MM.1S (cell line): ENCODE measurements at places on chromosomes 7 and 10.

GRCh38 chr7:12323415-12323814 is 80.2 kb downstream of the VWDE start:
- no peak overlapping the region for H3K4me3 ChIP-seq
- no peaks in the 10 kb centered on the region for H3K27me3 ChIP-seq
- H3K4me1 ChIP-seq: no peaks in the 10 kb centered on the region
- H3K36me3 ChIP-seq: no peaks in the 10 kb centered on the region

- no peak overlapping the region for H3K27ac ChIP-seq
- no peaks in the 10 kb centered on the region for H3K4me1 ChIP-seq
- no peaks in the 10 kb centered on the region for H3K36me3 ChIP-seq
- no peak for DNase-seq
- no peak overlapping the region for H3K4me3 ChIP-seq
Measured at GRCh38 chr10:75569506-75569905, 138.1 kb downstream of the LRMDA start.

DNA sequence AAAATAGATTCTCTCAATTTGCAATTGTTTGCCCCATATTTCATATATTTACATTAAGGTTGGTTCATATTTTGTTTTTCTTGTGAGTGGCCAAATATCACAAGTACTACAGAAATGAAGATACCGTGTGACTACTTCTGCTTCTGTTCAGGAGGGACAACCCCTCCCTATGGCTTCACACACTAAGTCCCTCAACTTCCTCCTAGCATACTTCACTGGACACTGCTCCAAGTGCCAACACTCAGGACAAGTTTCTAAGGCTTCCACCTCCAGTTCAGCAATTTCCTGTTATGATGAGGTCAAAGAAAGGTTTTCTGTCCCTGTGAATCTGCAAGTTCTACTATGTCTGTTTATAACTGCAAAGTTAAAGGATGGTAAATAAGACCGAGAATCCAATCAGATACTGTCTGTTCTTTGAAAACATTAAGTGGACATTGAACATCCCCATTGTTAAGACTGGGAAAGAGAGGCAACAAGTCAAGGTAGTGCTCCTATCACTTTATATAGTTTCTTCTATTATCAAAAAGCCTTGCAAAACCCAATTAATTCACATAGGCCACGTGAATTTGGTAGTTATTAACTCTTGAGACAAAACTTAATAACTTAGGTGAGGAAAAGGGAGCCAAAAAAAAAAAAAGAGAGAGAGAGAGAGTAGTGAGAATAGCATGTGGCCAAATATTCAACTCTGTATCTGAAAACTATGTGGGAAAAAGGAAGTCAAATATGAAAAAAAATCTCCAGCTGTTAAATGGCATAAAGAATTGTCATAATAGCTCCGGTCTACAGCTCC is 81.3 kb upstream of the DKK1 start:
- peak overlapping the region; percentile 53 for H3K4me3 ChIP-seq
- no peaks in the 10 kb centered on the region for H3K27me3 ChIP-seq
- no peaks in the 10 kb centered on the region for H3K36me3 ChIP-seq
- no peak for DNase-seq
- peak overlapping the region; percentile 46; the same call in 1 of the 2 replicates for H3K27ac ChIP-seq

DNA sequence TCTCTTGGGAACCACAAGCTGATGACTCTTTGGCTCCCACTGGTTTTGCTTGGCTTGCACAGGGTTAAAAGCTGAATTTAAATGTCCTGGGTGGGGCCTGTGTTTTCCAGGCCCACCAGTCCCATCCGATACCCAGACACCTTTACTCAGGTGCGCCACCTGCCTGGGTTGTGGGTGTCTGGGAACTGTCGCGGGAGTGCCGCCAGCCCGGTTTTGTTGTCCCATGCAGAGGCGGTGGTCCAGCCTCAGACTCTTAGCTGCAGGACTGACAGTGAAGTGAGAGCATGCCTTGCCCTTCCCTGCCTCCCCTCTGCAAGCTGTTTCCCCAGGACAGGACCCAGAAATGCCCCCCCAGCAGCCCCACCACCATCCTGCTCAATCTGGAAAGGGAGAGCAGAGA is 255.6 kb upstream of the ZNF32 start:
- H3K4me3 ChIP-seq: no peak overlapping the region
- no peak for DNase-seq
- no peaks in the 10 kb centered on the region for H3K36me3 ChIP-seq
- no peaks in the 10 kb centered on the region for H3K27me3 ChIP-seq
- H3K4me1 ChIP-seq: no peaks in the 10 kb centered on the region

- H3K4me3 ChIP-seq: no peak overlapping the region
- H3K27ac ChIP-seq: no peak overlapping the region
- no peaks in the 10 kb centered on the region for H3K4me1 ChIP-seq
- no peaks in the 10 kb centered on the region for H3K36me3 ChIP-seq
- H3K27me3 ChIP-seq: no peaks in the 10 kb centered on the region
Measured at GRCh38 chr7:135744938-135745702, 3.5 kb downstream of the FAM180A start.

GRCh38 chr10:35140727-35141126 is 14.1 kb downstream of the CREM start:
- DNase-seq: no peak
- H3K36me3 ChIP-seq: no peaks in the 10 kb centered on the region
- H3K4me1 ChIP-seq: no peaks in the 10 kb centered on the region
- no peak overlapping the region for H3K4me3 ChIP-seq
